CD4-positive, alpha-beta T cell treated with Interleukin-6 for 4 hours (primary cell): ENCODE measurements at places on chromosomes 3 and 15.

- no peak for DNase-seq
Measured at GRCh38 chr3:159186581-159186980, 384.7 kb downstream of the MFSD1 start.

DNA sequence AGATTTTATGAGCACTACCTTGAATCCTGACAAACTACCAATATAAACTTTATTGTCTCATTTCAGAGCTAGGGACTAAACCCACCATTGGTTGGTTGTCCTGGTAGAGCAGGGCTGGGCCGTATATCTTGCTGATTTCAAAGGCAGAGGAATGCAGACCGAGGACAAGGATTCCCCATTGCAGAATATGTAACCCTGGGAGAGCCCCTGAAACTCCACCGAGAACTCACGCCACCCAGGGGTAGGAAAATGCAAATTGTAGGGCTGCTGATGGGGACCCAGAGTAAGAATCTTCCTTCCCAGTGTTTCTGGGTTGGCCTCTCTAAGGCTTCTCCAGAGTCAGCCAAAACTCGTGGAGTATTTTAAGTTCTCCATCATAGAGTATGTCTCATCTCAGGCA is 235.3 kb downstream of the ABHD5 start:
- no peak for DNase-seq

GRCh38 chr15:86610038-86610437 is 530.4 kb downstream of the AGBL1 start:
- DNase-seq, result no peak

- DNase-seq, result no peak
Measured at GRCh38 chr3:125257536-125257935, 45.0 kb upstream of the SLC12A8 start.

- peak; percentile 7 for DNase-seq
Measured at GRCh38 chr3:54427941-54428871, 305.9 kb downstream of the CACNA2D3 start.

GRCh38 chr3:72123908-72124441 is 339.0 kb upstream of the PROK2 start:
- DNase-seq, result no peak
